NCI-H460 (cell line): ENCODE measurements at places on chromosomes 7 and 10. TPM values are rescaled to one million over a fixed set of nuclear protein-coding genes. Genes with fewer than 3 reads are reported as not detected.

DNA sequence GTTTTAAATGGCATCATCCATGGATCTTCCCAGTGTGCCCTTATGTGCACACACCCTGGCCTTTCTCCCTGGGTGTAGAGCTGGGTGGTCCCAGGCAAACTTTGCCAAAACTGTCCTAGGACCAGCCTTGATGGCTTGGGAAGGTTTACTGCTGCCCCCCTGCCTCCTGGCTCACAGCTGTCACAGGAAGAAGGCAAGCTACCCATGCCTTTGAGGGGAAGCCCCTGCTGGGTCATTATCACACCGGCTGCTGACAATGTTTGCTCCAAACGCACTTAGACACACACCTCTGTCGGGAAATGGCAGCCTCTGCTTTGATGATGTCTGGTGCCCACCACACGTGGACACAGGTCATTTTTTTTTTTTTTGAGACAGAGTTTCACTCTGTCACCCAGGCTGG, 25.2 kb upstream of the FIGNL1 start:
- DNase-seq = no peak

DNA sequence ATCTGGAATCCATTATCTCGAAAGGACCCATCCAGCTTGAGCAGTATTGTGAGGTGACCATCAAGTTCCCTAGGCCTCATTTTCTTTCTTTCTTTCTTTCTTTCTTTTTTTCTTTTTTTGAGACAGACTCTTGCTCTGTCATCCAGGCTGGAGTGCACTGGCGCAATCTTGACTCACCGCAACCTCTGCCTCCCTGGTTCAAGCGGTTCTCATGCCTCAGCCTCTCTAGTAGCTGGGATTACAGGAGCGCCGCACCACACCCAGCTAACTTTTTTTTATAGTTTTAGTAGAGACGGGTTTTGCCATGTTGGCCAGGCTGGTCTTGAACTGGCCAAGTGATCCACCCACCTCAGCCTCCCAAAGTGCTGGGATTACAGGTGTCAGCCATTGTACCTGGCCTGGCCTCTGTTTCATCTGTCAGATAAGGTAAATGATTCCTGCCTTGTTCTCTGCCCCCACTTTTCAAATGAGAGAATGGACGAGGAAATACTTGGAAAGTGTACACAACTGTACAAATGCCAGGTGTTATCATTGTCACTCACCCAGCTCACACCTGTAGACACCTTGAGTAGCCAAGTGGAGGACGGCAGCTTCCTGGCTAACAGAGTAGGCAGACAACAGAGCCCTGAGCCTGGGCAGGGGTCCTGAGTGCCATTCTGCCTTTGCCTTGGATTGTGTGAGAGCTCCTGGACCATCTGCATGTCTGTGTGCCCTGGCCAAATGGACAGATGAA, 54.1 kb downstream of the HK1 start:
- DNase-seq = no peak

GRCh38 chr10:115084277-115084850, 8.8 kb upstream of the ATRNL1 start:
- DNase-seq = no peak

DNA sequence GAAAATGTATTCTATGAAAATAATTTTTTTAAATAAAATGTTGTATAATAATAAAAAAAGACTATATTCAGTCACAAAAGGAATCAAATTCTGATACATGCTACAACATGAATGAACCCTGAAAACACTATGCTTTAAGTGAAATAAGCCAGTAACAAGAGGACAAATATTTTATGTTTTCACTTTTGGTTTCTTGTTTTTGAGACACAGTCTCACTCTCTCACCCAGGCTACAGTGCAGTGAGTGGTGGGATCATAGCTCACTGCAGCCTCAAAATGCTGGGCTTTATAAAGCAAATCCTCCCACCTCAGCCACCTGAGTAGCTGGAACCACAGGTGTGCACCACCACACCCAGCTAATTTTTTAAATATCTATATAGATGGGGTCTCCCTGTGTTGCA, 64.2 kb downstream of the CNOT4 start:
- no peak for DNase-seq

- DNase-seq = no peak
Measured at GRCh38 chr7:66189695-66190503, 15.2 kb upstream of the TPST1 start.

DNA sequence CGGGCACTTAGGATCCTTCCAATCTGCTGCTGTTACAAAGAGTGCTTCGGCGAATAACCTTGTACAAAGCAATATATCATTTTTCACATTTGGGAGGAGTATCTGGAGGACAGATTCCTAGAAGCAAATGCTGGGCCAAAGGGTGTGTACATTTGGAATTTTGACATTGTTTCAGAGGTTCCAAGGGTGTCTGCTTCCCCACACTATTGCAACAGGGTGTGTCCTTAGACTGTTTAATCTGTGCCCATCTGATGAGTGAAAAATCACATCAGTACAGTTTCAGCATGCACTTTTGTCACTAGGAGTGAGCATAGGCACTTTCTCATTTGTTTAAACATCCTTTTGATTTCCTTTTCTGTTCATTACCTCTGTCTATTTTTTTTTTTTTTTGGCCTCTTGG, 8.6 kb upstream of the ELFN1 start:
- no peak for DNase-seq

- no peak for DNase-seq
Measured at GRCh38 chr7:65276822-65277221, 96.8 kb upstream of the ZNF92 start.

GRCh38 chr7:115363916-115364315, 442.0 kb downstream of the MDFIC start:
- DNase-seq = no peak

GRCh38 chr7:122018032-122018431, 126.0 kb downstream of the AASS start:
- DNase-seq = no peak

DNA sequence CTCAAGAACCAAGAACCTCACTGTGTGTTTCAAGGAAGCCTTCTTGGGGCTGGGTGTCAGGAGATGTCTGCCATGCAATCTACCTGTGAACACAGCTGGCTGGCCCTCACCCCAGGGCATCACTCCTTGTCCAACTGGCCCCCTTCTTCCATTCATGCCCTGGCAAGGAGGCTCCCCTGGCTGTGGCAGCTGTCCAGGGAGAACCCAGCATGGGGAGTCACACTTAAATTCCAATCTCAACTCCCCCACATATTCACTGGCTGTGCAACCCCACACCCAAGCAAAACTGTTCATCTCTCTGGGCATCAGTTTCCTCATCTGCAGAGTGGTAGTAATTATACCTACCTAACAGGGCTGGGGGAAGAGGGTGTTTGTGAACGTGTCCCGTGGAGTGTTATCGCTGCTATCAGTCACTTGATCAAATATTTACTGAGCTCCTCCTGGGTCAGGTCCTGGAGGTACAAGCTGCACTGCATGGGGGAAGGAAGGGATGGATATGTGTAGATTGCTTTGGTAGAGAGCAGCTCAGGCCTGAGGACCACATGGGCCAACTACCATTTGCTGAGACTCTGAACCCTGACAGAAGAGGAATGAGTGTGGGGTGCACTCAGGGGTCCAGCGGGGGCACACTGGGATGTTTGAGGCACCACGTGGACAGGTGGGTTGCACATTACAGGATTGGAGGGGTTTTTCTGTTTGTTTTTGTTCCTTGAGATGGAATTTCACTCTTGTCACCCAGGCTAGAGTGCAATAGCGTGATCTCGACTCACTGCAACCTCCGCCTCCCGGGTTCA, 2.1 kb upstream of the GPRIN2 start:
- no peak for DNase-seq

DNA sequence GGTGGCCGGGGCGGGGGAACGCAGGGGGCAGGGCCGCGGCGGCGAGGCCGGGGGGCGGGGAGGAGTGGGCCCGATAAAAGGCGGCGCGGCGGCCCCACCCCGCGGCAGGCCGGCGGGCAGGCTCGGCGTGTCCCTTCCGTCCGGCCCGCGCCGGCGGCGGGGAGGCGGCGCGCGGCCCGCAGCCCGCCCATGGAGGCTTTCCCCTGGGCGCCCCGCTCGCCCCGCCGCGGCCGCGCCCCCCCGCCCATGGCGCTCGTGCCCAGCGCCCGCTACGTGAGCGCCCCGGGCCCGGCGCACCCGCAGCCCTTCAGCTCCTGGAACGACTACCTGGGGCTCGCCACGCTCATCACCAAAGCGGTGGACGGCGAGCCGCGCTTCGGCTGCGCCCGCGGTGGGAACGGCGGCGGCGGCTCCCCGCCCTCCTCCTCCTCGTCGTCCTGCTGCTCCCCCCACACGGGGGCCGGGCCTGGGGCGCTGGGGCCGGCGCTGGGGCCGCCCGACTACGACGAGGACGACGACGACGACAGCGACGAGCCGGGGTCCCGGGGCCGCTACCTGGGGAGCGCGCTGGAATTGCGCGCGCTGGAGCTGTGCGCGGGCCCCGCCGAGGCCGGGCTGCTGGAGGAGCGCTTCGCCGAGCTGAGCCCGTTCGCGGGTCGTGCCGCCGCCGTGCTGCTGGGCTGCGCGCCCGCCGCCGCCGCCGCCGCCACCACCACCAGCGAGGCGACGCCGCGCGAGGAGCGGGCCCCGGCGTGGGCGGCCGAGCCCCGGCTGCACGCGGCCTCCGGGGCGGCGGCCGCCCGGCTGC, at the start of gene NANOS1:
NANOS1 (plus strand) TSS at position 102 of the 808 bp plus-strand sequence; CDS start at position 190, 88 bp downstream.
- DNase-seq = no peak

- no peak for DNase-seq
Measured at GRCh38 chr7:143882020-143882603, 19.9 kb downstream of the TCAF1 start.

Gene FAM131B
- total RNA-seq = 0.06 and 0.10 TPM in 2 replicates

Gene ACSL5
- total RNA-seq = not detected in 2 replicates

Gene MOGAT3
- not detected in 2 replicates for total RNA-seq

Gene CYP3A5
- 0.17 and 0.74 TPM in 2 replicates for total RNA-seq
